ENCODE measurements at places on chromosomes 2 and 18.

DNA sequence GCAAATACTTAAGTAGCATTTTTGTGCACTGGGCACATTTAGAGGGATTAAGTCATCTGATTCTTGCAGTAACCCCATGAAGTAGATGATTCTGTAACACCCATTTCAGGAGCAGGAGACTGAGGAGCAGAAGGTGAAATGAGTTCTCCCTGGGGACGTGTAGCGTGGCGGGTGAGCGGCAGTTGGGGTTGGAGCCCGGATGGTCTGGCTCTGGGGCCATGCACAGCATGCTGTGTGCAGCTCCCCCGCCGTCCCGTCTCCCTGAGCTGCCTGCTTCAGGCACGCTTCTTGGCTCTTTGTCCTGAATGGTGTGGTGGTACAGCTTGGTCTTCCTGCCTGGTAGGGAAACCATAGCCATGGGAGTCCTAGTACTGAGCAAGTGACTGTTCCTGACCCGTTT, 32.4 kb downstream of the INPP4A start:
- peak; percentile 20 for DNase-seq

- DNase-seq = no peak
Measured at GRCh38 chr18:22277758-22278157, 108.4 kb downstream of the GATA6 start.

DNA sequence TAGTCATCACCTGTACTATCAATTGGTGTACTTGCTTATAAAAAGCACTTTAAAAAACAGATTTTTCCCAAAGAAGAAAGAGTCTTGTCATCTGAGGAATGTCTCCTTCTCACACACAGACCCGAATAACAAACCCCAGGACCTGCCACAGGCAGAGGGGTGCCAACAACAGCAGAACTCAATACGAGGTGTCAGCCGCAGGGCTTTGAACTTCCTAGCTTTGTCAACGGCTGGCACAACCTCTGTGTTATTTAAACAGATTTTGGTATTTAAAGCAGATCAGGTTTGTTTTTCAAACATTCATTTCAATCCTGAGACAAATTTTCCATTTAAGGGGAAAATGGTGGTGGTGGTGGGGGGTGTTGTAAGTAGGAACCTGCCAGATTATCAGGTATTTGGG, 138.4 kb upstream of the RIOK3 start:
- DNase-seq = no peak

- DNase-seq = no peak
Measured at GRCh38 chr2:63484481-63484880, 103.8 kb downstream of the WDPCP start.

GRCh38 chr2:171056307-171056706, 104.4 kb downstream of the TLK1 start:
- DNase-seq = no peak

- DNase-seq = no peak
Measured at GRCh38 chr2:102512161-102512560, 39.1 kb downstream of the SLC9A4 start.

DNA sequence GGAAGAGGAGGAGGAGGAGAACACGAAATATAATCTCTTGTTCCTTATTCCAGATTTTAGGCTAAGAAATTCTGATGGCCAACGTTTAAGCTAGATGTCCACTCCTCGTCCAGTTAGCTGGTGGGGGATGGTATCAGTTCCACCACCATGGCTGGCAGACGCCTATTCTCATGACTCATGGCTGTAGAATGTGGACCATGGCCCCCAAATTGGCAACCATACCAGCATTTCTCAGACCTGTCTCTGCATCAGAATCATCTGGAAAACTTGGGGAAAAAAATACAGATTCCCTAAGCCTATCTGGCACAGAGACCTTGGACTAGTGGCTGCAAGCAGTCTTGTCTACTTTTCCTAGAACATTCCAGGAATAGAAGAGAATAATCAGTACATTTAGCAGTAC, 267.7 kb upstream of the SIX2 start:
- no peak for DNase-seq

DNA sequence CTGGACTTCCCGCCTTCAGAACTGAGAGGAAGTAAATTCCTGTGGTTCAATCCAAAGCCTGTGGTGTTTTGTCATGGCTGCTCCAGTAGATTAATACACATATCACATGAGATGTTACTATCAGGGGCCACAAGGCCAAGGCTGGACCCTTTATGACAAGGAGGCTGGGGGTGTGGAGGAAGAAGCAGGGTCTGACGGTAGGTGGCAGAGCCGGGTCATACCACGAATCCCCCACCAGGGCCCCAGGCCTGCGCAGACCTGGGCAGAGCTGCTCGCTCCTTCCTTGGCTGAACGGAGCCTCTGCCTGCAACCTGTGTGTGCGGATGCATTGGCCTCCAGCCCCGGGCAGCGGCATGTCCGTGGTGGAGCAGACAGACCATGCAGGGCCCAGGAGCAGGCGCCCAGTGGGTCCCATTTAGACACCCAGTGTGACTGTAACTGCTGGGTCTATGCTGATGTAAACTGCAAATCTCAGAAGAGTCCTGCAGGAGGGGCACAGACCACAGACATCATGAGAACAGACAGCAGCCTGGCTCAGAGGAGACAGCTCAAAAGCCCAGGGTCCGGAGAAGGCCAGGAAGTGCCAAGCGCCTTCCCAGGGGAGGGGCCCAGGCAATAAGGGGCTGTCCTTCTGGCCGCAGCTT, 155.2 kb downstream of the PXDN start:
- DNase-seq = peak; percentile 25

GRCh38 chr2:71143782-71144181, 13.3 kb downstream of the MPHOSPH10 start:
- no peak for DNase-seq

- no peak for DNase-seq
Measured at GRCh38 chr2:197378086-197378485, 56.7 kb downstream of the SF3B1 start.

- DNase-seq = no peak
Measured at GRCh38 chr2:104852090-104852666, 1.7 kb upstream of the POU3F3 start.

DNA sequence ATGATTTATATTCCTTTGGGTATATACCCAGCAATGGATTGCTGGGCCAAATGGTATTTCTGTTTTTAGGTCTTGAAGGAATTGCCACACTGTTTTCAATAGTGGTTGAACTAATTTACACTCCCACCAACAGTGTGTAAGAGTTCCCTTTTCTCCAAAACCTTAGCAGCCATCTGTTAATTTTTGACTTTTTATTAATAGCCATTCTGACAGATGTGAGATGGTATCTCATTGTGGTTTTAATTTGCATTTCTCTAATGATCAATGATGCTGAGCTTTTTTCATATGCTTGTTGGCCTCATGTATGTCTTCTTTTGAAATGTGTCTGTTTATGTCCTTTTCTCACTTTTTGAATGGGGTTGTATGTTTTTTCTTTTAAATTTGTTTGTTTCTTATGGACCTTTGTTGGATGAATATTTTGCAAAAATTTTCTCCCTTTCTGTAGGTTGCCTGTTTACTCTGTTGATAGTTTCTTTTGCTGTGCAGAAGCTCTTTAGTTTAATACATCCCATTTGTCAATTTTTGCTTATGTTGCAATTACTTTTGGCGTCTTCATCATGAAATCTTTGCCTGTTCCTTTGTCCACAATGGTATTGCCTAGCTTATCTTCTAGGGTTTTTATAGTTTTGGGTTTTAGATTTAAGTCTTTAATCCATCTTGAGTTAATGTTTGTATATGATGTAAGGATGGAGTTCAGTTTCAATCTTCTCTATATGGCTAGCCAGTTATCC, 119.7 kb upstream of the XIRP2 start:
- DNase-seq = no peak

- DNase-seq = no peak
Measured at GRCh38 chr2:34907812-34908211, 1308.7 kb upstream of the FAM98A start.

- DNase-seq = no peak
Measured at GRCh38 chr2:102437122-102437521, 14.2 kb downstream of the IL18RAP start.

GRCh38 chr2:30769891-30770462, 37.3 kb downstream of the CAPN13 start:
- no peak for DNase-seq

DNA sequence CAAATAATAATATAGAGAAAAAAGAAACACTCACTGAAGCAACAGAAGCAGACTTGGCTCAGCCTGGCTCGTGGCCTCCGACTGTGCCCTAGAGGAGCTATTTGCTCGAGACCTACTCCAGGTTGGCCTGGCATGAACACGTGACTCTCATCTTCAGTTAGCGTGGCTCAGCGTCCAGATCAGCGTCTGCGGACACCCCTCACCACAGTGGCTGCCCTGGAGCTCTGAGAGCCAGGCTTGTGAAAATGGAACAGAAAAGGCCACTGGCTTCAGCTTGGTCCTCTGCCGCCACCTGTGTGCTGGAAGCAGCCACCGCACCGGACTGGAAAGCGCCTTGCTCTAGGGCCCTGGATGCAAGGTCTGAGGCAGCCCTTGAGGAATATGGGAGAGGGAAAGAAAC, 1184.0 kb upstream of the GYPC start:
- peak; percentile 26 for DNase-seq

DNA sequence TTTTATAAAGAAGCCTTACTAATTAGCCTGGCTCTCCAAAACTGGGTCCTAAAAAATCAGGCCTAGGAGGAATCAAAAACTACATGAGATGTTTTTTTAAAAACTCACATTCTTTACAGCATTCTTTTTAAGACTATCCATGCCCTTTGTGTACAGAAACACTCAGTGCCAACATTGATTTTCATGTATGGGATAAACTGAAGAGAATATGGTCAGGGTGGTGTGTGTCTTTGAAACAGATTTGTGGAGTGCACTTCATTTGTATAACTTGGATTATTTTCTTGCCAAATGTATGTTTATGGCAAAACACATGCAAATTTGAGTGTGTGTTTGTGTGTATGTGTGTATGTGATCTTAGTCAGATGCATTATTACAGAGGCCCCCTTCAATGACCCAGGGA, 283.6 kb upstream of the ATP5MC3 start:
- no peak for DNase-seq

DNA sequence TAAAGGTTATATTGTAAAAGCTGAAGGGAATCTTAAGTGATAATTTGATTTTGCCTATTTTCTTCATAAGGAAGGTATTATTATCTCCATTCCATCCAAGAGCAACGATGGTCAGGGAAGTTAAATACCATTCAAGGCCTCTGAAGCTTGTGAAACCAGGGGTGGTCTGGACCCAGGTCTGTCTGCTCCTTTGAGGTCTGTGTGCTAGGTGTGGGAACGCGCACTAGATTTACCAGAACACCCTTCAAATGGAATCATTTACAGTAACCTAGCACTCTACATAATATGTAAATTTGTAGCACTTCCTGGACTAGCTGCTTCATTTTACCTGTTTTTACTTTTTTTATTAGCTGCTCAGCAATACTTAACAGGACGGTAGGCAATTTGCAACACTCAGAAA, 6.4 kb upstream of the TRIB2 start:
- DNase-seq = no peak

DNA sequence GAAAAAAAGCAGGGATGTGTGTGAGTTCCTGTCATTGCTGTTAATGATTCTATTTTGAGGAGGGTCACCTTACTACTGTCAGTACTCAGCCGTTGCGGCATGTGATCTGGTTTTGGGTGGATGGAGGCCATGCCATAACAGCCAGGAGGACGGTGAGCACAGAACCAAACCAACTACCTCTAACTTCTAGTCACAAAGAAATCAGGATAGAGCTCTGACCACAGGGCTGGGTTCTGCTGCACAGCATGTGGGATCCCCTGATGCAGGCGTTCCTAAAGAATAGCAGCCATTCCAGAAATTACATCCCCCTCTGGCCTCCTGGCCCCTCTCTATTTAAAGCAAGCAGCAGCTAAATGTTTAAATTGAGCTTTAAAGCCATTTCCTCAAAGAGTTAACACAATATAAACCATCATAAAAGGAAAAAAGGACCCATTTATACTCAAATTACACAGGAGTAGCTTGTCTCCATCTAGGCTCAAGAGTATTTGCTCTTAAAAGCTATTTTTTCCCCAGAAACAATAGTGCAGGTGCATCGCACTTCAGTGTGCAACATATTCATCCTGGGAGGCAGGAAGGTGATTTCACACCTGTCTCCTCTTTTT, 786.4 kb downstream of the RNF144A start:
- DNase-seq = no peak

DNA sequence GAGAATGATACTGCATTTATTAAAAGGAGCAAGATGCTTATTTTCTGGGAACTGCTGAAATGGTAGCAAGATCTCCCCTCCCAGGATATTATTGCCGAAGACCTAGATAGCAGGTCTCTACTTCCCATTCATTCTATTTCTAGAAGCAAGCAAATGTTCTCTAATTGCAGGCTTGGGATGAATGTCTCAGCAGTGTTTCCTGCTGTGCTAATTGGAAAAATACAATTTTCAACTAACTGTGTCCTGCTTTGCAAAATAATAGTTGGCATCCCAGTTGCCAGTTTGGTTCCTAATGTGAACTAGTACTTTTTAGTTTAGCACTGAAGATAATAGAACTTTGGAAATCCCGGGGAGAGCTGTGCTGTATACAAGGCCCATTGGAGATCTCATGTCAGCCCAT, 26.1 kb downstream of the SLC20A1 start:
- no peak for DNase-seq

GRCh38 chr18:23068011-23068410, 67.3 kb upstream of the CABLES1 start:
- DNase-seq = no peak

GRCh38 chr2:106531676-106532214, 44.6 kb downstream of the CD8B2 start:
- DNase-seq = no peak

DNA sequence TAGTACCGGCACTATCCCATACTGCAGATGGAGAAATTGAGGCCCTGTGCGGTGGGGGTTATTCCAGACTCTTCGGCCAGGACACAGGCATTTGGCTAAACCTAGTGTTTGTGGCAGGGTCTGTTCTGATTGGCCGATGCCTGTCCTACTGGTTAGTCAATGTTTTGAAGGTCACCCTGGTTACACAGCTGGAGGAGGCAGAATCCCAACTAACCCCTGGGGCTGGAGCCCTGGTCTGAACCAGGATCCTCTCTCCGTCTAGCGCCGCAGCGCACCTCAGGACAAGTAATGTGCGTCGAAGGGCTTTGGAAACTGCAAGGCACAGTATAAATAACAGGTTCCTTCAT, 19.4 kb downstream of the TEX44 start:
- DNase-seq = no peak

DNA sequence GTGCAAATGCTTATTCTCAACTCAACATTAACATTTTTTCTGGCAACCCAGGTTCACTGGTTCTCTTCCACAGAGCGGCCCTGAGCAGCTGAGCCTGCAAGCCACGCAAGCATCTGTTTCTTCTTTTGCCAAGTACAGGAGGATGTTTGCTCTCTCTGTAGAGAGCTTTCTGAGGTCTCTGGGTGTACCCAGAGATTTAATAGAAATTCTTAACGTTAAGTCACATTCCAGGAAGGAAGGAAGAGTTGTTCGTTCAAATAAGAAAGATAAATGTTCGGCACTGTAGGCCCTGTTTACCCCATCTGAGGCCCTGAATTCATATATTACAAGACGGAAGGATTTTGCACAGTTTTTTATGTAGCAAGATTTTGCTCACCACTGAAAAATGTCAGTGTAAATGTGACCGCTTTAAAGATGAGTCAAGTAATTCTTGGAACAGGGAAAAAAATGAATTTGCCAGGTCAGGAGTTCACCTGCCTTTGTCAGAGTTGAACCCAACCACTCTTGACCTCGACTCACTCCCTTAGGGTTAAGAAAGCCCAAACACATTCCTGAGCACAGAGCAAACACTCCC, 30.1 kb downstream of the KCTD18 start:
- DNase-seq = no peak

GRCh38 chr2:168988755-168989154, 42.4 kb downstream of the ABCB11 start:
- DNase-seq = no peak

Data from NCI-H82 (cell line).